Astrocyte of the spinal cord (primary cell): ENCODE measurements at places on chromosomes 16 and 17.

DNA sequence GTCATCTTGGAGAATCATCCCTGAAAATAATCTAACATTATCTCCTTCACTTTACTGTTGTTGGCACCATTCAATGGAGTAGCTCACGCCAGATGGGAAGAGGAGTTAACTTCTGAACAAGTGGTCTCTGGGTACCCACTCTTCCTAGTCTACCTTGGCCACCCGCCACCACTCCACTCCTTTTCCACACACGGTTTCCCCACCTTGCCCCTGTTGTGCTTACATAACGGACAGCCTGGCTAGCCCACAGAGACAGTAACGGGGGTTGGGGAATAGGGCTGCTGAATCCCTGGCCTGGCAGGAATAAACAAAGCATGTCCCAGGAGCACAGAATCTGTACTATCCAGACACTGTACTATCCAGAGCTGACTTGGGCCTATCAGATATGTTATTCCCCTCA is 3.6 kb upstream of the MXRA7 start:
- no peak for DNase-seq

DNA sequence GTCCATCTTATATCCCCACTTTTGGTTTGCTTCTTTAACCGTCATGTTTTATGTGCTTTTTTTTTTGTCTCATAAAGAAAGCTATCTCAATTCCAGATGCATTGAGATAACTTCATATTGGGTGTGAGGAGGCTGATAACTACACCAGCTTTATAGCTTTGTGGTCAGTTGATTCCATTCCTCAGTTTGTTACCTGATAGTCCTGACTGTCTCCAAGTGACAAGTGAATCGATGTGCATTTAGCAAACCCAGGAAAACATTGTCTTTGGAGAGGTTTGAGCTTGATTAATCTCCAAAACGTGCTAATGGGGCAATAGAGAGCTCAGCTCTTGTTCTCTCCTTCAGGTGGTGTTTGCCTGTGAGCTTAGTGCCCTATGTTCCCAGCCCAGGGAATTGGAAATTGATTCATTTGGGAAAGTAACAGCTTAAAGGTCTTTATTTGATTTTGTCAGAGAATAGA is 22.7 kb downstream of the HS3ST3B1 start:
- no peak for DNase-seq

DNA sequence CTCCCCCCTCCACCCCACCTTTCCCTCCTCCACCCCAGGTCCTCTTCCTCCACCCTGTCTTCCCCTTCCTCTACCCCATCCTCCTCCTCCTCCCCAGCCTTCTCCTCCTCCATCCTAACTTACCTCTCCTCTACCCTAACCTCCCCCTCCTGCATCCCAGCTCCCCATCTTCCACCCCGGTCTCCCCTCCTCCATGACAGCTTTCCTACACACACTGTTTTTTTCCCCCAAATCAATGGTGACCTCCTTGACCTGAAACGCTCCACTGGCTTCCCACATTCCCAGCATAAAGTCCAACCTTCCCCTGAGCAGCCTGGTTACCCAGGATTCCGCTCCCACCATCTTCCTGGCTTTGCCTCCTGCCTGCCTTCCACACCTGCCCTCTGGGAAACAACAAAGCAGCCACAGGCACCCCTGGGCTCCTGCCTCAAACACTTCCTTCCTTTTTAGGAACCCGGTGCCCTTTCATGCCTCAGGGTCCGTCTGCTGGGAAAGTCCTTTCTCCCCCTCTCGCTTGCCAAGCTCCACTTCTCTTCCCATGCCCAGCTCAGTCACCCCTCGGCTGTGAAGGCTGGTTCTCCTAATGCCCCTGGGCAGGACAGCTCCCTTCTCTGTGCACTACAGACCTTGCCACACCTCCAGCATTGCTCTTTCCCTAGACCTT is 2.1 kb downstream of the RGS9 start:
- no peak for DNase-seq

DNA sequence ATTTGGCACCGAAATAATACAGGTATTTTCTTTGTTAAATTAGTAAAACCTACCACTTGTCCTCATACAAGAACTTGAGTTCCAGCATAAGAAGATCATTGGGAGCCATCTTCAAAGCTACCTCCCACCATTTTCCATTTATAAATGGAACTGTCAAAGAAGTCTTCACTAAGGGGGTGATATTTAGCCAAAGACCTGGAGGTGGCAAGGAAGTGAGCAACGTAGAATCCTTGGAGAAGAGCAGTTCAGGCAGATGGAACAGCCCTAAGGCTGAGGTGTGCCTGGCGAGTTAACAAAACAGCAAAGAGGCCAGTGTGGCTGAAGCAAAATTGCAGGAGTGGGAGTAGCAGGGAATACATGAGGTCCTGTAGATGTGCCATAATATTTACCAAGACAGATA is 1.8 kb downstream of the KCNJ16 start:
- DNase-seq, result no peak
